Lung (tissue), 17 donors: ENCODE measurements at places on chromosomes 2 and 18. TPM values are rescaled to one million over a fixed set of nuclear protein-coding genes. Genes with fewer than 3 reads are reported as not detected.

DNA sequence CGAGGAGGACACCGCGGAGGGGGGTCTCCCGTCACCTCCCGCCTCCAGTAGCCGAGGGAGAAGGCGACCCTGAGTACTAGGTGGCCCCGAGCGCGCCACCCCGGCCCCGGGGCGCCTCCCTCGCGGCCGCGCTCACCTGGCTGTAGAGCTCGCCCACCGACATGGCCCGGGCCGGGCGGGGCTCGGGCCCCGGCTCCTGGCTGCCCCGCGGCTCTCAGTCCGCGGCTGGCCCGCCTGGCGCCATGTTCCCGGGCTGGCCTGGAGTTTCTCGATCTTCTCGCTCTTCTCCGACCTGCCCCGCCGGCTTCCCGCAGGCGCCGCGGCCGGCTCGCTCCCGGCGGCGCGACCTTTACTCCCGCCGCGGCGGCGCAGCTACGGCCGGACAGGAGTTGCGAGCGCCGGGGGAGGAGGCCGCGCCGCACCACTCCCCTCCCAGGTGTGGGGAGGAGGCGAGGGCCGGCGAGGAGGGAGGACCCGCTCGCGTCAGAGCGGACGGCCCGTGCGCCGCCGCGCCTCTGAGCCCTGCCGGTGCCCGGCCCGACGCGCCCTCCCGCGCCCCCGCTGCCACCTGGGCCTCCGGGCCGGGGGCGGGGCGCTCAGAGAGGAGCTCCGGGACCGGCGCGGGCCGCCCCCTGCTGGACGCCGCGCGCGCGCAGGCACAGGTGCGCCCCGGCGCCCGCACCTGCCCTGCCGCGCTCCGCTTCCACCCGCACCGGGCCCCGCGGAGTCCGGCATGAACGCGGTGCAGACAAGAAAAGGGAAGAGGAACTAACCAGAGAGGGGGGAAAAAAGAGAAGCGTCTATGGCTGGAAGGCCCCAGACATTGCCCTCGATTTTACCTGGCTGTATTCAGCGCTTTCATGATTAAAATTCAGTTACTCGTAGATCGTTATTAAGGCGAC is at the start of gene MYO5B:
MYO5B (minus strand) TSS at position 517 of the 902 bp plus-strand sequence; CDS start at position 163, 354 bp downstream.
- H3K27me3 ChIP-seq, result peaks cover 41% of the 10 kb centered on the region
- DNase-seq, result peak; percentile 59
- no peak within 1 kb of the TSS for H3K27ac ChIP-seq
- no peaks in the 10 kb centered on the region for H3K36me3 ChIP-seq

DQX1 gene
- total RNA-seq, result 0.34 TPM

DNA sequence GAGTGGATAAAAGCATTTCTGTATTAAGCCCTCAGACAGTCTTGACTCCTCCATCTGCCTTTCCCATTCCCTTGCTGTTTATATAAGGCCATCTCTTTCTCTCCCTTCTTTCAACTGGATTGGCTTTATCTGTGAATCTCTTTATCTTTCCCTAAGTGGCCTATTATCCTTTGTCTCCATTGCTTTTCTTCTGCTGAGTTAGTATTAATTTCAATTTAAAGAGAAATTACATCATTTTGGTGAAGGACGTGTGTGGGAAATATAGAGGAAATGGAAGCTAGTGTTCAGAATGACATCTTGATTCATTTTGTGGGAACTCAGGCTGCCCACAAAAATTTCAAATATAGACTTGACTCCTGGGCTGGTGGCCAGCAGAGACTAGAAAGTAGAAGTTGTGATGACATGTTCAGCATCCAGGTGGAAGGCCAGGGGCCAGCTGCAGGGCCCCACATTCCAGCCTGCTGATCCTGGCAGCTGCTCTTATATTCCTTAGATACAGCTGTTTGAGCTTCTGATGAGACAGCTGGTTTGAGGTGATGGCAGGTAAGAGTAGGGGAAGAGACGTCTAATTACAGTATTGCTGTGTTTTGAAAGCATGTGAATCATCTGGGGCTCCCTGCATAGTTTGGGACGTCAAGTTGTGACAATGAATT is 52.3 kb downstream of the DIS3L2 start:
- H3K27me3 ChIP-seq, result no peaks in the 10 kb centered on the region
- H3K4me1 ChIP-seq, result no peaks in the 10 kb centered on the region
- H3K4me3 ChIP-seq, result no peak overlapping the region
- peak; percentile 10 for DNase-seq

DNA sequence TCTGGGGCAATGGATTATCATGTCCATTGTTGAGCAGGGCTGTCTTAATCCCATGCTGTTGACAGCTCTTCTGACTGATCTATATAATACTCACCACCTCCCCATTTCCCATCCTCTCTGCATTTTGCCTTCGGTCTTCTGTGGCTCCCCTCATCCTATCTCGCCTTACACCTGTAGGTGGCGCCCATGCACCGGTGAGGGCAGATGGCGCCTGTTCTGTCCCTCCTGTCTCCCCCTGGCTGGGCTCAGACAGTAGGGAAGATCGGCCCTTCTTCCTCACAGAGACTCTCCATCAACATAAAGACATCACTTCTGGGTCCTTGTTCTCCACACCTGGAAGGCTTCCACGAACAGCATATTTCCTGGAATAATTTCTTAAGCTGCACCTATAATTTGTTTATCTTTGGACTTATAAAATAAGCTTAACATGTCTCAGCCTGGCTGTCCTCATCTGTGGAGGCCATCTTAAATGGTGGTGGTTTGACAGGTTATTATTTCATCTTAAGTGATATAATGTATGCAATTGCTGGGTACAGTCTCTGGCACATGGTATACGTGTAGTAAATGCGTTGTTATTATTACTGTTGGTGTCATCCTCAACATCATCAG is 10.9 kb upstream of the CDH20 start:
- H3K4me3 ChIP-seq, result no peak overlapping the region
- DNase-seq, result peak; percentile 38
- H3K36me3 ChIP-seq, result no peaks in the 10 kb centered on the region
- H3K27ac ChIP-seq, result no peak overlapping the region

MAP3K19 gene
- total RNA-seq, result 21.1 TPM

CRYGD gene
- total RNA-seq, result not detected

GRCh38 chr2:209661286-209661894 is 110.2 kb upstream of the UNC80 start:
- no peaks in the 10 kb centered on the region for H3K4me1 ChIP-seq
- no peak for DNase-seq
- no peak overlapping the region for H3K4me3 ChIP-seq
- H3K27me3 ChIP-seq, result no peaks in the 10 kb centered on the region

- no peak overlapping the region for H3K4me3 ChIP-seq
- H3K36me3 ChIP-seq, result no peaks in the 10 kb centered on the region
- no peaks in the 10 kb centered on the region for H3K27me3 ChIP-seq
- H3K27ac ChIP-seq, result no peak overlapping the region
Measured at GRCh38 chr2:165238295-165238694, 919 bp upstream of the SCN2A start.

OTOS gene
- total RNA-seq, result not detected

ZNF804A gene
- total RNA-seq, result 0.52 TPM

DNA sequence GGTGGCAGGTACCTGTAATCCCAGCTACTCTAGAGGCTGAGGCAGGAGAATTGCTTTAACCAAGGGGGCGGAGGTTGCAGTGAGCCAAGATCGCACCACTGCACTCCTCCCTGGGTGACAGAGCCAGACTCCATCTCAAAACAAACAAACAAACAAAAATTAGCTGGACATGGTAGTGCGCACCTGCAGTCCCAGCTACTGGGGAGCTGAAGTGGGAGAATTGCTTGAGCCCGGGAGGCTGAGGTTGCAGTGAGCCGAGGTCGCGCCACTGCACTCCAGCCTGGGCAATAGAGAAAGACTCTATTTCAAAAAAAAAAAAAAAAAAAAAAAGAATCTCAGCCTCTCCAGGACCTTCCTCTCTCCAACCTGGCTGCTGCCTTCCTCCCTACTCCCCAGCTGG is 20.1 kb downstream of the SRSF7 start:
- H3K4me1 ChIP-seq, result no peaks in the 10 kb centered on the region
- no peak overlapping the region for H3K27ac ChIP-seq
- H3K27me3 ChIP-seq, result no peaks in the 10 kb centered on the region
- no peak for DNase-seq
- peaks cover 25% of the 10 kb centered on the region for H3K36me3 ChIP-seq

GRCh38 chr2:190889175-190889943 is 8.7 kb downstream of the GLS start:
- H3K27me3 ChIP-seq, result no peaks in the 10 kb centered on the region
- H3K4me1 ChIP-seq, result no peaks in the 10 kb centered on the region
- H3K27ac ChIP-seq, result peak overlapping the region; percentile 53
- H3K36me3 ChIP-seq, result no peaks in the 10 kb centered on the region

DNA sequence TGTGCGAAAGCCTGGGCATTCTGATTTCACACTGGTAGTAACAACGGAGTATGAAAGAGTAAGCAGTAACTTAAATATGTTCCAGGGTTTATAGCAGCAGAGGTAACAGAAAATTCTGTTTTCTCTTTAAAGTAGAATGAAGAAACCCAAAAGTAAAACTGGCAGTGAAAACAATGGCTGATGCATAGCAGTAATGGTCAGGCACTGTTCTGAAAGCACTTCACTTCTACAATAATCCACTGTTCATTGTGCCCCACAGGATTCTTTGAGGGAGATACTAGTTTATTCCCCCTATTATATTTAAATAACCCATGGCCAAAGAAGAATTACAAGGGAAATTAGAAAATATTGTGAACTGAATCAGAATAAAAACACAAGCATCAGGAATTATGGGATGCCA is 9.3 kb upstream of the DNAJC10 start:
- H3K27ac ChIP-seq, result no peak overlapping the region
- no peaks in the 10 kb centered on the region for H3K4me1 ChIP-seq
- no peaks in the 10 kb centered on the region for H3K36me3 ChIP-seq
- H3K27me3 ChIP-seq, result no peaks in the 10 kb centered on the region

GRCh38 chr2:95048825-95049682 is 23.5 kb downstream of the MAL start:
- peaks cover 3% of the 10 kb centered on the region for H3K4me1 ChIP-seq
- no peaks in the 10 kb centered on the region for H3K27me3 ChIP-seq
- H3K36me3 ChIP-seq, result no peaks in the 10 kb centered on the region
- no peak overlapping the region for H3K27ac ChIP-seq

GRCh38 chr2:236974148-236974547 is 111.5 kb upstream of the COPS8 start:
- H3K27me3 ChIP-seq, result no peaks in the 10 kb centered on the region
- no peak overlapping the region for H3K4me3 ChIP-seq
- no peak overlapping the region for H3K27ac ChIP-seq
- H3K36me3 ChIP-seq, result no peaks in the 10 kb centered on the region

- no peak overlapping the region for H3K27ac ChIP-seq
- no peak for DNase-seq
- H3K27me3 ChIP-seq, result no peaks in the 10 kb centered on the region
- H3K36me3 ChIP-seq, result no peaks in the 10 kb centered on the region
- no peak overlapping the region for H3K4me3 ChIP-seq
Measured at GRCh38 chr2:236449167-236449761, 120.4 kb upstream of the ACKR3 start.

- H3K4me1 ChIP-seq, result no peaks in the 10 kb centered on the region
- no peaks in the 10 kb centered on the region for H3K27me3 ChIP-seq
- H3K36me3 ChIP-seq, result no peaks in the 10 kb centered on the region
- DNase-seq, result no peak
- H3K27ac ChIP-seq, result no peak overlapping the region
Measured at GRCh38 chr2:11550302-11550701, 16.5 kb downstream of the GREB1 start.
